ENCODE measurements at places on chromosomes 12 and 14. TPM values are rescaled to one million over a fixed set of nuclear protein-coding genes. Genes with fewer than 3 reads are reported as not detected.

GRCh38 chr14:23883684-23884540 lies 69.7 kb upstream of the DHRS4 start:
- DNase-seq, result peak; percentile 19

GLIPR1L2 gene
- polyA plus RNA-seq, result 2.2 TPM

RARG gene
- 39.6 TPM for polyA plus RNA-seq

GRCh38 chr14:37584211-37585100 lies 10.6 kb downstream of the FOXA1 start:
- DNase-seq, result no peak

- no peak for DNase-seq
These were observed 554 bp downstream of the SPPL3 start for GRCh38 chr12:120903412-120904196.

GRCh38 chr12:96197503-96198272 lies 3.5 kb downstream of the ELK3 start:
- DNase-seq, result no peak

DNA sequence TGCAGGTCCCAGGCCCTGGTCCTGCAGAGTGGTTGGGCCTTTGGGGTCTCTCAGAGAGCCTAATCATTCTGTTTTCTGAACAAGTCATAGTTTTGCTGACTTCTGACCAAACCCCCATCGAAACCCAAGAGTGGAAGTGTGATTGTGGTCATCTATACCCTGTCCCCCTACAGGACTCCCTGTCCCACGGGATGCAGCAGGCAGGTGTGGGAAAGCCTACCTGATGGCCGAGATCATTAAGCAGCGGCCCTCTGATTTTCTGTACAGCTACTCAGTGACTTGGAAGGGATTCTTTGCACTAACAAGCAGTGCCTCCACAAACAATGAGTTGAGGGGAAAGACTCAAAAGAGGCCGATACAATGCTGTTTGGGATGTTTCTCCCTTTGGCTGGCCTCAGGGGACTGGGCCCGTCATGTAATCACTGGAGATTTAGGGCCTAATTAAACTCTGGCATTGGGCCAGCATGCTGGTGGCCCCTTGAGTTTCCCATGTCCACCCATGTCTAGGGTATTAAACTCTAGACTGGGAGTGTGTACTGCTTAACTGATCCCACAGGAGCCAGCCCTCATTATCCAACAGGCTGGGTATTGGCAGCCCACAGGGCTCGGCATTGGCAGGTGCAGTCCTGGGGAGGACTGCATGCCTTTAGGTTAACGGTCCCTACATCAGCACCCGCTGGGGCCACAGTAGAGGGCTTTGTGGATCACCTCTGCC lies 192.8 kb downstream of the ZFP36L1 start:
- DNase-seq, result no peak

MGAT4C gene
- 1.8 TPM for polyA plus RNA-seq

GRCh38 chr12:95481072-95481471 lies 7.1 kb downstream of the METAP2 start:
- no peak for DNase-seq

DNA sequence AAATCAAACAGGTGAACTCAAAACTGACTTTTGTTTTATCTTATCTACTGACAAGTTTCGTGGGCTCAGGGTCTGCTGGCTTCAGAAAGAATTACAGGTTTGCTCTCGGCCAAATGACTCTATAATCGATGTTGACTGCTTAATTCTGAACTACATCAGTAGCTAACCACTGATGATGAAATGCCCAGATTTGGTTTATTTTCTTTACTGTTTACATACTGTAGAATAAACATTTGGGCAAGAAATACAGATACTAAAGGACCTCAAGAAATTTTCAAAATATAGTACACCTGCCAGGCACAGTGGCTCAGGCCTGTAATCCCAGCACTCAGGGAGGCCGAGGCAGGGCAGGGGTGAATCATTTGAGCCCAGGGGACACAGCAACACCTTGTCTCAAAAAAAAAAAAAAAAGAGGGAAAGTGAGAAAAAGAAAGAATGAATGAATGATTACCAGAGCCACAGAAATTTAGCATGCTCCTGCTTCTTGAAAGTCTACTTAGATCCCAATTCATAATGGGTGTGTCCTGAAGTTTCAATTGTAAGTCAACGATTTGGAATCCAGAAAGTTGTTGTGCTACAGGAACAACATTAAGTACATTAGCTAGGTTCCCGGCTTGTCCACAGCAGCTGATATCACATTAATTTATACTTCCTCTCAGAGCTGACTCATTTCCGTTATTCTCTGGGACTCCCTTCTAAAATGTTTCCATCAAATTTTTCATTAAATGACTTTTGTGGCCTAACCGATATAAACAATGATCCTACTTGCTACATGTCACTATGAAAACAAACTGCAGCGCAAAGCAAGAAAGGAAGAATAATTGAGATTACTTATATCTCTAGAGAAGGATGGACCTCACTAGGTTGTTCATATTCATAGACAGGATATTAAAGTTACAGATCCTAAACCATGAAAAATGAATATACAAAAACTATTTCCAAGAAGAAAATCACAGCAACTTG lies 134.3 kb downstream of the MED13L start:
- no peak for DNase-seq

DNA sequence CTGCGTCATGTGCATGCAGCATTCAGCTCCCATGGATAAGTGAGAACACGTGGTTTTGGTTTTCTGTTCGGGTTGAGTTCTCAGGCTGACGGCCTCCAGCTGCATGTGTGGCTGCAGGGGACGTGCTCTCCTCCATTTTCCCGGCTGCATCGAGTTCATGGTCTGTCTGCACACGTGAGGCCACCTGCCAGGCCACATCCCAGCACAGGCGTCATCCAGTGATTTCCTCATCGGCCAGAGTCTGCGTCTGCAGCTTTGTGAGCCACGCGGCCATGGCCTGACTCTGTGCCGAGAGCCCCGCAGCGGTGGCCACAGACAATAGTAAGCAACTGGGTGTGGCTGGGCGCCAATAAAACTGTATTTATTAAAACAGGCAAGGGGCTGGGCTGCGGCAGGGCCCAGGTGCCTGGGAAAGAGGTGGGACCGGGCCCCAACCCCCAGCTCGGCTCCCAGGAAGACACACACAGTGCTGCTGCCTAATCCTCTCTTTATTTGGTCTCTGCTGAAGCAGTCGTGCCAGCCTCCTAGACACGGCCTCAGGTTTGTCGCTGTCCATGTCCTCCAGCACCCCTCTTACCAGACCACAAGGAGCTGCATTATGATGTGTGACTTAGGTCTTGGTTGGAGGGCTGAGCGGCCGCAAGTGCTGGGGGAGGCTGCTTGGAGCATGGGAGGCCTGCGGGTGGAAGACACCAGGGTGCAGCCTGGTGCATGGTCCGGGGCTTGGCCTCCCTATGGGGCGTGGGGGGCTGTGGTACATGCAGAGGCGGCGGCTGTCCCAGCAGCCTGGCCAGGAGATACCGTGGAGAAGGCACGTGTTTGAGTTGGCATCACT lies 52.0 kb downstream of the NOC4L start:
- DNase-seq, result no peak

- no peak for DNase-seq
These were observed 44.0 kb upstream of the LRTM2 start for GRCh38 chr12:1776170-1776921.

DNA sequence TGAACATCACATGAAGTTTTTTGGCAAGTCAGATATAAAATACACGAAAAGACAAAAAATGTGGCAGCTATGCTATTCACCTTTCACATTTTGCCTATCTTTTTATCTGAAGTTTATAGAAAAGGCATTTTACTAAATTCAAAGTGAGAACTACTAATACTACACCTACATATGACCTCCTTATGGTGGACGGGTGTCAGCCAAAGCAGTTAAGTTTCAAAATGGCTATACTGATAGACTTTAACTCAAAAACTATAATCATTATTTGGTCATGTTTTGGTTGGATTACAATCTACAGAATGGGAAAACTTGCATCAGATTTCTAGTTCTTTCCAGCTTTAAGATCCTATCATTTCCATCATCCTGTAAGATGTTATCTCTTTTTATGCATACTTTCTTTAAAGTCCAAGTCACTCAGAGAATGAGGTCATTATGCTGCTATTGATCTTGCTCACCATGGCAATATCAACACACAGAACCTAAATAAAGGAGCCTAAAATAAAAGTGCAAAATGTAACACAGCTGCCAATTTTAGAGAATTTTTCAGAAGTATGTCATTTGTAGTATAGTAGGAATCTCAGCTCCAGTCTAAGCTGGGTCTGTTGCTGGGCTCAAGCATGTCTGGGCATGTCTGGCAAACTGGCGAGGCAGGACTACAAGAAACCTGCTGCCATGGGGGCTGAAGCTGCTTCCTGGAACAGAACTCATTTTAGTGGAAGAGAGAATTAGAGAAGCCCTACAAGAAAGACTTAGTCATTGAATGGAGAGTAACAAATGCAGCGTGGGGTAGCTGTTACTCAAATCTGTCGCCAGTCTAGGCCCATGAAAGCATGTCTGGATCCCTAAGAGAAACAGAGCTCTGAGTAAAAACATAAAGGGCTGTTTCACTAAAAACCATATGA lies 7.6 kb upstream of the AEBP2 start:
- no peak for DNase-seq

DNA sequence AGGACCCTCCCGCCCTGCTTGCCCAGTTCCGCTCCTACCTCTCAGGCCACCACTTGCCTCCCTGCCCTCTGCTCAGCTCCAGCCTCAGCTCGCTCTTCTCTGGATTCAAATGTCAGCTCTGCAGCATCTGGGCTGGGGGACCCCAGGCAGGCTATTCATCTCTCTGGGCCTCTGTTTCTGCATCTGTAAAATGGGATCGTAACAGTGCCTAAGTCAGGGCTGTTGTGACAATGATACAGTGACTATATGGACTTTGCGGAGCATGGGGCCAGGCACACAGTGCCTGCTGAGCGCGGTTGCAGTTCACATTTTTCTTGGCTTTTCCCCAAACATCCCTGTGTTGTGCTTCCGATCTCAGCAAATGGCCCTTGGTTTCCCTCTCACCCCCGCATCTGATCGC lies 2.8 kb downstream of the PHETA1 start:
- DNase-seq, result no peak

DNA sequence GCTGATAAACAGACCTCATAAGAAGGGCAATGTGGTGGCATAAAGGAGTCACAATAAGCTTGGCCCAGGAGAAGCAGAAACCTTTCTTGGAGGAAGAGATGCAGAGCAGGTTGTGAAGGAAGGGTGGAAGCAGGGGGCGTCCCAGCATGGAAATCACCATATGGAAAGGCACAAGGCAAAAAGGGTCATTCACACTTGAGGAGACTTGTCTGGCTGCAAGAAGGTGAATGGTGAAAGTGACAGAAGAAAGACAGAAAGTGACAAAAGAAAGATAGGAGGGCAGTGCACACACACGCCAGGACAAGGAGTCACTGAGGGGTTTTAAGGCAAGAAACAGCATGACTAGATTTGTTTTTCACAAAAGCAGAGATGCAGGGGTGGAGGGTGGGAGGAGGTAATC lies 38.3 kb downstream of the GALNT4 start:
- DNase-seq, result no peak

- no peak for DNase-seq
These were observed 69.2 kb upstream of the MED13L start for GRCh38 chr12:116346741-116347140.

AGAP2 gene
- polyA plus RNA-seq, result 1.1 TPM

DNA sequence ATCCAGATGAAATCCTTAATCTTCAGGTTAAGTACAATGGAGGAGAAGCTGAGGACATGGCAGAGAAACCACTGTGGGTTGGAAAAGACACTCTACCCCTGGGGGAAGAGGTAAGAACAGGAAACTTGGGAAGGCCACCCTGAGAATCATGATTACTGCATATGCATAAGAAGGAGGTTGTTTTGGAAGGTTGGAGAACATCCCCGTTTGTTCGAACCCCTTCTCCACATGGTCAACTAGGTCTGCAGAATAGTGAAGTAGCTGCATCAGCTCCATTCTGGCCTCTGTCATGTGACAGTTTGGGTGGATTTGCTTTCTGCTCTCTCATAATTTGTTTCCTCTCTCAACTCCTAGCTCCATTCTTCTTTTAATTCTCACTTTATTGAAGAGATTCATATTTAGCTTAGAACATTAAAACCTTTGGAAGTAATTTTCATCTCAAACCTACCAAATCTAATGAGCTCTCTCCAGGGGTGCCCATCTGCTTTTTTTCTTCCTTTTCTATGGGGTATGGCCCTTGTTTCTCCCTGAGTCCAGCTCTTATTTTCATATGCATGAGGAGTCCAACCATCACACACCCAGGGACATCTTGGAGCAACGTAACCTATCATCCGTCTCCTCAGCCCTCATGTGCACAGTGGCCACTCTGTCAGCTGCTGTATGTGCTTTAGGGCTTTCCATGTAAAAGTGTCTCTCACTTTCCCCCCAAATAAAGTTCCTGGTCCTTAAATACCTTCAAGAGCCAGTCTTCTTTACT lies 820.3 kb downstream of the TMEM121 start:
- DNase-seq, result no peak

ABCC9 gene
- polyA plus RNA-seq, result 23.2 TPM

DNA sequence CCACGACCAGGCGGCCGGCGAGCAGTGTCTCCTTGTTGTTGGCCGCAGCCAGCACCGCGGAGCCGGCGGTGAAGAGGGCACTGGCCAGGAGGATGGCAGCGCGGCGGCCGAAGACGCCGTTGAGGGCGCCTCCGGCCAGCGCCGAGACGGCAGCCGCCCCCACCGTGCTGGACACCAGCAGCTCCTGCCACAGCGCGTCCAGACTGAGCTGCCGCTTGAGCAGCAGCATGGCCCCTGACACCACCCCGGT lies 691 bp downstream of the SLC2A13 start:
- DNase-seq, result no peak

FOXG1 gene
- 0.04 TPM for polyA plus RNA-seq

DNA sequence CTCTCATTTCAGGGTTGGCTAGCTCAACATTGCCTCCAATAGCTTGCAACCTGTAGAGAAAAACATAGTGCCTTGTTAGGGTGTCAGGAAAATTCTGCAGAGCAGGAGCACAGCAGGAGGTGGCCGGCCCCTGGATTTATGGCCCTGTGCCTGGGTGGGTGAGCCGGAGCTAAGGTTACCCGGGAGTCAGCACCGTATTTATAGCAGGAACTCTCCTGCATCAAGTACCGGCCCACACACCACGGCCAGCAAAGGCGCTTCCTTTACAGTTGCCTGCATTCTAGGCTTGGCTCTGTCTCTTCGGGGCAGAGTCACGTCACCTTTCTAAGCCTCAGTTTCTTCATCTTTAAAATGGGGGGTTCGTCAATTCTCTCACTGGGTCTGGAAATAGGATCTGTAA lies 52.8 kb upstream of the EML1 start:
- DNase-seq, result no peak

GRCh38 chr12:112936927-112937326 lies 1.3 kb upstream of the OAS3 start:
- no peak for DNase-seq

SDR9C7 gene
- 0.53 TPM for polyA plus RNA-seq

GPR137C gene
- 5.9 TPM for polyA plus RNA-seq

Measured in left renal cortex interstitium (tissue), 4 donors.